ENCODE measurements at places on chromosomes 4 and X.
A peak's percentile ranks its signal among the peaks of the same experiment; 100 is the strongest.

- peak; percentile 42 for DNase-seq
Measured at GRCh38 chr4:101155368-101155767, 192.0 kb downstream of the PPP3CA start.

DNA sequence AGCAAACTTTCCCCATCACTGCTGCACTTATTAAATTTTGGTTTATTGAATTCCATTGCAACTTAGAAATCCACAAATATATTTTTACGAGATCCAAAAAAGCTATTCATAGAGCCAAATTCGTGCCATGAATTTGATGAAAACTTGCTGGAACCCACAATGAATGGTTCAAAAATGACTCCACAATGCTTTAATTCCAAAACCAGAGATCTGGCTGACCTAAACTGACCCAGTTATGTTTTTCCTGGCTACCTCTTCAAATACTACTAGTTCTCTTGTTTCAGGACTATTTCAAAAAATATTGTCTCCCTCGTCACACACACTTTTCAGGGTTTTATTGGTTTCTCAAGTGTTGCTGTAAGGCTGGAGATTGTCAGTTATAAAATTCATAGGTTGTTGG, 474.8 kb downstream of the PDGFC start:
- no peak for DNase-seq

GRCh38 chr4:183635321-183635720, 23.7 kb downstream of the RWDD4 start:
- no peak for DNase-seq

DNA sequence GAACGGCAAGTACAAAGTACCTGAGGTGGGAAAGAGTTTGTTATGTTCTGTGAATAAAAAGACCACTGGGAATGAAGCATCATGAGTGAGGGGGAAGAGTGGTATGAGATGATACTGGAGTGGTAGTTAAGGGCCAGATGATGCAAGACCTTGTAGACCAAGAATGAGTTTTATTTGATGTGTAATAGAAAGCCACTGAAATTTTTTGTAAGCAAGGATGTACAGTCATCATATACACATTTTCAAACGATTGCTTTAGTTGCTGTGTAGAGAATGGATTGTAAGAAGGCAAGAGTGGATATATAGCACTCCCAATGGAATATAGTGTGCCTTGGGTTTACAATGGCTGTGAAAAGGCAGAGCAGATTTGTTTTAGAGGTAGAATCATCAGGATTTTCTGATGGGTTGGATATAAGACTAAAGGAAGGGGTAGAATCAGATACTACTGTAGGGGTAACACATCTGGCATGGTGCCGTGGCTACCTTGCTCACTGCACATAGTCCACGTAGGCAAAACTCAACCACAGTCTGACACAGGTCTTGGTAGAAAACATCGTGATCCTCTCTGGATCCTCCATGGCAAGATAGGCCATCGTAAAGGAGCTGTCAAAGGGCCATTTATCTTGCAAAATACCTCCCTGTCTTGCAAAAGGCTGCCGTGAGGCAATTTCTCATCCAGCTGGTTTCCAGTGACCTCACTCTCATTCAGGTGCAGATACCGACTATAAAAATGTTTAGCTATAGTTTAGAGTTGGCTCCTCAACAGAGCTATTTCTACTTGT, 14.9 kb downstream of the TIFA start:
- peak; percentile 82 for DNase-seq

GRCh38 chrX:10169175-10169574, 12.4 kb downstream of the CLCN4 start:
- DNase-seq, result no peak

DNA sequence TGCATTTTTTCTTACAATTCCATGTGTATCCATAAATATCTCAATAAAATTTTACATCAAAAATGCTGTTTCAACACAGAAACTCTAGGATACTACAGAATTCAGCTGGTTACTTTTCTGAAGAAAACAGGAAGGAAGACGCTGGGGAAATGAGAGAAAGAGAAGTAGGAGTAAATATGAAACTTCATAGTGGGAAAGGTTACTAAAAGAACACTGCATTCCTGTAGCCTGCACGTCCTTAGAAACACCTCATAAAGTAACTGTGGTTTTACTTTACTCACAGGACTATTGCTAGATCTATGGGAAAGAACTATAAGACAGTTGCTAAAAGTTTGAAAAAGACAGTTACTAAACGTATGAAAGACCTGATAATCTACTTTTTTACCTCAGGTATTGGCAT, 23.1 kb downstream of the ATP11C start:
- DNase-seq, result no peak

DNA sequence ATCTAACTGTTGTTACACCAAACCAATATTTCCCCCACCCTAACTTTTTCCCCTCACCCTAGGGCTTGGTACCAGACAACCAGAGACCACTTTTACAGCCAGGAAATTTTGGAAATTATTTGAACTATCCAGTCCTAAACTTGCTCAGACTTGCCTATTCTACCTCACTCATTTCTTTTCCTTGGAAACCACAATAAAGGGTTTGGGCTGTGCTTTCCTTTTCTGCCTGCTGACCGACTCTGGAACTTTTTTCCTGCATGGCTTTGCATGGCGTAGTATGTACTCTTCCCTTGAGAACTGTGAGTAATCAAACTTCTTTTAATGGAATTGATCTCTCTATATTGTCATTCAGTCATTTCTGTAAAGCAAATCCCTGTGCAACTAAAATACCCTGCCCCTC, 516.5 kb upstream of the FTHL17 start:
- no peak for DNase-seq

GRCh38 chrX:95290455-95290854, 1394.2 kb upstream of the DIAPH2 start:
- DNase-seq, result no peak

- no peak for DNase-seq
Measured at GRCh38 chr4:55074386-55074785, 51.0 kb downstream of the KDR start.

DNA sequence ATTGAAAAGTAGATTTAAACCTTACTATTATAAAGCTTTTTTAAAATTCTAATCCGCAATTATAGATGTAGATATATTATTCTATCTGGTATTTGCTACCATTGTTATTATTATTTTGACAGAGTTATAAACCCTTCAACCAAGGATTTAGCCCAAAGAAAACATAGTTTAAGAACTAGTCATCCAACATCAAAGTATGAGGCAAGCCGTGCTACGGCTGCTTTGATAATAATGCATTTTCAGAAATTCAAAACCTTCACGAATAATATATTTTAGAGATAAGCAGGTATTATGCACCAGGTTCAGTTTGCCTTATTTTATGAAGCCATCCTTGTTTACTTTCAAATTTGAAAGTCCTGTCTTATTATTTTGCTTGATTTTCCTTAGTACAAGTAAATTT, 1501.7 kb downstream of the RAPGEF2 start:
- no peak for DNase-seq

- DNase-seq, result no peak
Measured at GRCh38 chr4:177064729-177065394, 244.8 kb upstream of the NEIL3 start.

DNA sequence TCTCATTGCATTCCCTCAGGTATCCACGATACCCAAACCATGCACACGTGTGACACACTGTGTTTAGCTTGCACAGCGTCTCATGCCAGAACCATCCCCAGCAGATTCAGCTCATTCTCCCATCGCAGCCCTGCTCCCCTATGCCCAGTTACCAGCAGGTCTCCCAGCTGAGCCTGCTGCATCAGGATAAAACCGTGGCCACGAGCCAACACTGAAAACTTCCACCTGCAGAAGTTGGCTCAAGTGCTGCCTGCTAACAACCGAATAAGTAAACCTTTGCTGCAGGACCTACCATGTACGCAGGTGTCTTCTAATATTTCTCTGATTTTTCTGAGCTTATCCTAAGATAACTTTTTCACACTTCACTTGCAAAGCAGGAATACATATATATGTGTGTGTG, 120.4 kb upstream of the STS start:
- DNase-seq, result no peak

- DNase-seq, result peak; percentile 10
Measured at GRCh38 chr4:44760142-44760898, 34.0 kb upstream of the GNPDA2 start.

DNA sequence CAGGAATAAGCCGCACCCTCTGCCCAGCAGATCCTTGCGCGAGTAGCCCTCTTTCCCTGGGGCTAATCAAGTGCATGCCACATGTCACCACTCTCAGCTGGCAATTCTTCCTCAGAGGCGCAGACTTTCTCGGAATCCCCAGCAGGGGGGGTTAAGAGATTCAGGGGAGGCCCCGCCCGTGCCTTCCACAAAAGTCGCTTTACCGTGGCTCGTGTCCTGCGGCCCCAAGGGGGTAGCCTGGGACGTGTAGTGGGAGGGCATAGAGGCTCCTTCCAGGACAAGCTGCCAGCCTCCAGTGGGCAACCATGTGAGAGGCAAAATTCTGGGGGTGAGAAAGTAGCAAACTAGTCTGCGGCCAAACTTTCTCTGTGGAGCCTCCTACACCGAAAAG, 652 bp downstream of the SRPX start:
- peak; percentile 57 for DNase-seq

- DNase-seq, result no peak
Measured at GRCh38 chr4:55177461-55177860, 52.1 kb upstream of the KDR start.

GRCh38 chr4:142406917-142407501, 439.1 kb downstream of the INPP4B start:
- DNase-seq, result no peak

DNA sequence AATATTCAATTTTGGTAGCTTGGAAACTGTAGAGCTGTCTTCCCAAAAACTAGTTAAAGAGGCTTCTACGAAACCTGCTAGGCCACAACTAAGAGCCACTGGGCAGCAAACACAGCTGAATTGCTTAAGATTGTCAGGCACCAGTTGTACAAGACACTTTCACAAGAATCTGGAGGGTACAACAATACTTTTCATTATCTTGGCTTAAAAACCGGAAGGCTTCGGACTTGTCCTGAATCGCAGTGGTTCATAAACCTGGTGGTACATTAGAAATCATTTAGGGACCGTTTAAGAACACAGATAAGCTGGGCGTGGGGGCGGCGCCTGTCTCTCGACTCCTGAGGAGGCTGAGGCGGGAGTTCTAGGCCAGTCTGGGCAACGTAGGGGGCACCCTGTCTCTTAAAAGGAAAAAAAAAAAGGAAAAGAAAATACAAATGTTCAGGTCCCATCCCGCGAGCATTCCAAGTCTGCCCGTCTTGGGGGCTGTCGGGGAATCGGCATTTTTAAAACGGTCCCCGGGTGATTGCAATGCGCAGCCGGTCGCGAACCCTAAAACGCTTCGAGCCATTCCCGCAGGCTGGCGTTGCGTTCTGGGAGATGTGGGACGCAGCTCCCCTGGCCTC, 763 bp downstream of the PYURF start:
- peak; percentile 5 for DNase-seq

DNA sequence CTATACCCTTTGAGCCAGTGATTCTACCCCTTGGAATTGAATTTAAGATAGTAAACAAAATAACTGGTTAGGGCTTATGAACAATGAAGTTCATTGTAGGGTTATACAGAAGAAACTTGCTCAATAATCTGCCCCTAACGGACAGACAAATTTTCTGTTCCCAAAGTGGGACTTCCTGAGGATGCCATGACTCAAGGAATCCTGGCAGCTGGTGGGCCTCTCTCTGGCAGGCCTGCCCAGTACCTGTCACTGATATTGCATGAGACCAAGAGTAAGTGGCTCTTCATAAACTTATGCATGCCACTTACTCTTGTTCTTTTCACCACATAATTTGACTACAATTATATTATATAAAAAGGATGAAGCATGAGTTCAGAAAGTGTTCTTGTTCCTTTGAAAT, 41.5 kb downstream of the GPRIN3 start:
- no peak for DNase-seq

DNA sequence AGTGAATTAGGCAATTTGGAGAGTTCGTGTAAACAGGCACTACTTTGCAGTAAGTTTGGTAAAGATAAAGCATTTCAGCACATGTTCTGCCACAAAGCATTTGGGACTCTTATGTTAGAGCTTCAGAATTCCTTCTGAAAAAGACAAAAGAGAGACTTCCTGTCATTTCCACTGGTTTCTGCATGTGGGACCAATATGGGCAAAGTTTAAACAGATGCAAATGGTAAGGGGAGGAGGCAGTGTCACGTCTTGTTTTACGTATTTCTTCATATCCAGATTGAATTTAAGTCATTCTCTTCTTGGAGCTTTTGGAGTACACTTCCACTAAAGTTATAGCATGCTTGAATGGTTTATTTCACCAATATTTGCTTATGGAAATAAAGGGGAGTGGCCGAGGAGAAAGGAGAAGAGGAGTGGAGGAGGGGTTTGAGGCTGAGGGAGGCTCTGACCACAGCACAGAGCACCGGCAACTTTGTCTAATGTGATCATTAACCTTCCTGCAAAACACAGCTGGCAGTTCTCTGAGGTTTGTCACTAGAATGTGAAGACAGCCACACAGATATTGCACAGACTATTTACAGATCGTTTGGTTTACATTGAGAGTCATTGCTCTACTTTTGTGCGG, at the start of gene APELA:
Gene APELA (plus strand): TSS at position 479 of the 625 bp plus-strand sequence. CDS start 154 bp downstream, outside the sequence.
- no peak for DNase-seq

GRCh38 chr4:79472036-79472435, 64.0 kb upstream of the GK2 start:
- no peak for DNase-seq

GRCh38 chr4:148071009-148071408, 339.1 kb downstream of the ARHGAP10 start:
- no peak for DNase-seq

DNA sequence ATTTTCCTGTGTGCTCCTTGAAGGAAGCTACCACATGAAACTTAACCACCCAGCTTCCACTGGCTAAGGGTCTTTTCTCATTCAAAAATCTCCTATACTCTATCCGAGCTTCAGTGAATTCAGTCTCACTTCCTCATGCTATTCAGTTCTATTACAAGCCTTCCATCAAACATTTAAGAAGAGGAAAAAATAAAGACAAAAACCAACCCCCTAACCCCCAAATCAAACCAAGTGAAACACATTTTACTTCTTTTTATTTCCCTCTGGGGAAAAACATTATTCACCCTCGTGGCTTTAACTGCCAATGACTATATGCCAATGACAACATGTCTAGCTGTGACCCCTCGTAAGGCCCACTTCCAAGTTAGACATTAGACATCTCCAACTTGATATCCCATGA, 16.2 kb upstream of the WDR19 start:
- DNase-seq, result no peak

Measured in HCEC 1CT (cell line).